ENCODE measurements at places on chromosomes 11 and 22.

GRCh38 chr22:41862160-41862529, 29.2 kb downstream of the SREBF2 start:
- peak; percentile 70 for DNase-seq

GRCh38 chr11:32429477-32429876, 5.9 kb downstream of the WT1 start:
- DNase-seq, result no peak

GRCh38 chr11:538431-539051, 1.2 kb downstream of the LRRC56 start:
- DNase-seq, result no peak

DNA sequence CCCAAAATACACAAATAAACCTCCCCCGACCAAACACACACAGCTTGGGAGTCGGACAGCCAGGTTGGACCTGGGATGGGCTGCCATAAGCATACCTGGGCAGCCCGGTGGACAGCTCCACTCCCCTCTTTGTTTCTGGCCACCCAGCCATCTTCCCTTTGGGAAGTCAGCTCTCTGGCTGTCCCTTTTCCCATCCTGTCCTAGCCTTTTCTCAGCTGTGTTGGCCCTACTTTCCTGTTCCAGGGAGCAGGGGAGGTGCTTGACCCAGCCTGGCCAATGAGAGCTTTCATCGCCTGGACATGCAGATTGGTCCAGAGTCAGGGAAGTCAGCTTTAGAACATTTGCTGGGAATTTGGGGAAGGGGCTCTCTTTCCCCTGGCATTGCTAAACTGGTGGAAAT, 68.7 kb upstream of the NECTIN1 start:
- no peak for DNase-seq

DNA sequence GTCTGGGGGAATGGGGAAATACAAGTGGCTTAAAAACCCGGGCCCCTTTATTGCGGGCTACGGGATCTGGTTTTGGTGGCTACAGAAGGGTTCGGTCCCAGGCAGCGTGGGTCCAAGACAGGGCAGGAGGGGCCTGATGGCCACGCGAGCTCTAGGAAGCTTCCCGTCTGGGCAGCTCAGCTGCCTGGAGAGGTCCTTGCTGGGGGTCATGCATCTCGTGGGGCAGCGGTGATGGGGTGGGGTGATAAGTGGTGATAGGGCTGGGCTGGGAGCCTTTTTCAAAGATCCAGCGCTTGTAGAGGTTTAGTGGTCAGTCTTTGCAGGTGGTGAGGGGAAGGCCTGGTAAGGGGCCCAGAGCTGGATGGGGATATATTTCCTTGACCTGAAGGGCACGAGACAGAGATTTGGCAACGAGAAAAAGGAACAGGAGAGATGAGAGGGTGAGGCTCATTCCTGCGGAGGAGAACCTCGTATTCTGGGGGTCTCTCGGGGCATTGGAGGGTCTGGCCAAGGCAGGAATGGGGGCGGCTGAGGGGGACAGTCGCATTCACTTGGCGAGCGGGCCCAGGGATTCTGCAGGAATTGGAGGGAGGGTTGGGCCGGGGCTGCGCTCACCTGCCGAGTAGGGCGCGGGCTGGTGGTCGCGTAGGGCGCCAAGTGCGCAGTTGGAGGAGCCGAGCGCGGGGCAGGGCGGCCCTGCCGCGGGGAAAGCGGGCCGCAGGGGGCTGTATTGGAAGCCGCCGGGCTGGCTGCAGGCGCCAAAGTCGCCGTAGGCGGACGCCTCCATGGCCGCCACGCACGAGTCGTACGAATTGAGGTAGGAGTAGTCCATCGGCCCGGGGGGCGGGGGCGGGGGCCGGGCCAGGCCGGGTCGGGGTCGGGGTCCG, 560 bp downstream of the PHOX2A start:
- DNase-seq, result no peak

DNA sequence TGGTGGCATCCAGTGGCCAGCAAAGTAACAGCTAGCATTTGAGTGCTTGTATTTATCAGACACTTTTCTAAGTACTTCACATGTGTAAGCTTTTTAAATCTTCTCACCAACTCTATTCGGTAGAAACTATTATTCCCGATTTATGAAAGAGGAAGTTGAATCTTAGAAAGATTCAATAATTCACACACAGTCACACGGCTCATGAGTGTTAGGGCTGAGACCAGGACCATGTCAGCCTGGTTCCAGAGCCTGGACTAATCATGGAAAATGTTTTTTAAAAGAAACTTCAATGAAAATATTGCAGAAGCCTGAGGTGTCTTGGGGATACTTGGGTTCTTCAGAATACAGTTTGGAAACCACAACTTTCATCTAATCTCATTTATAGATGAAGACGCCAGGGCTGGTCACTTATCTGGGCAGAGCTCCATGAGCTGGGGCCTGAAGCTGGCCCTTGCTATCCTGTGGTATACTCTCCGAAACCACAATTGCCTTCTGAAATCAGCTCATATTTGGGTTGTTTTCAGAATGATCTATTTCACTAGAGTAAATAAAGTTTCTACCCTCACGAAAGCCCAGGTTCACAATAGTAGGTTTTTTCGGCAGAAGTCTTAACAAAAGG, 4.3 kb upstream of the CRTAM start:
- no peak for DNase-seq

DNA sequence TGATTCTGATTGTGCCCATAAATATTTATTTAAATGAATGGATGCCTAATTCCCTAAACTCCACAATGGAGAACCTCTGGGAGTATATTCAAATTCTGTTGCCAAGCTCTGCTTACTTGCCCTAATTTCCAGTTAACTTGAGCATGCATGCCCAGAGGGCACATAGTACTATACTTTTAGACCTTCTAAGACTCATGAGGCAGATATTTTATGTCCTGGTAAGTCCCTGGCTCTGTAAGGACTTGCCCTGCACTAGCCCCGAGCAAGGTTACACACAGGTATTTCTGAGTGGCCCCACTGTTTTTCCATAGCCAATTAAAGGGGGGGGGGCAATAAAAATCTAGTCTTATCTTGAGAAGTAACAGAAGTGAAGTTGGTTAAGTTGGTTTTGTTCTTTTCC, 21.1 kb upstream of the CAPRIN1 start:
- no peak for DNase-seq

- DNase-seq, result no peak
These were observed 43.2 kb downstream of the SLC1A2 start for GRCh38 chr11:35376118-35376510.

DNA sequence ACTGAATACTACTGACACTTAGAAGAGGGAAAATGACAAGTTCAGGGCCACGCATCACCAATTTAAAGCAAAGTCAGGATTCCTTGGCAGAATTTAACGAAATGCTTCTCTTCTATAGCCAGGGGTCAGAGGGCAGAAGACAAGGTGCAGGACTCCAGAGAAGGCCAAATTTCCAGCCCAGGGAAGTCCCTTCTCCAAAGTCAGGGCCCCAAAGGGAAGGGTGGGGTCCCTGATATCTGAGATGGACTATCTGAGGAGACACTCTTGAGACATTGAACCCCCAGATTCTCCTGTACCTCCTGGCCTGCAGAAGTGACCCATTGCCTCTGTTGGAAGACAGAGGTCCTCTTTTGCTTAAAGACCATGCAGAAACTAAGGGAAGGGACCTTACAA, 91.2 kb downstream of the RPS6KA4 start:
- no peak for DNase-seq

- DNase-seq, result no peak
These were observed 368.9 kb downstream of the NTM start for GRCh38 chr11:131739243-131739882.

DNA sequence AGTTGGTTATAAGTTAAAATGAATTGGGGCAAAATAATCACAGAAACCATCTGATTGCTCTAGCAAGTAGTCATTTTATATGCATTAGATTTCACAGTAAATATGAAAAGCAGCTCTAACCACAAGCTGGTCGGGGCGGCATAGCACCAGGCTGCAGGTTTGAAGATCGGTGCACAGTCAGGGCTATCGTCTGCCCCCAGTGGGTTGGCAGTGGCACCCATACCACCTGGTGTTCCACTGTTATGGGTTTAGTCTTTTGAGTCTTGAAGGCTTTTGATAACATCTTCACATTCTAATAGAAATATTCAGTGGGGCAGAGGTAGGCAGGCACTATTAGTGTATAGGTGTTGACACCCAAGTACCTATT, 62.1 kb downstream of the GRK3 start:
- DNase-seq, result no peak

GRCh38 chr11:94545264-94546161, 1.8 kb downstream of the FUT4 start:
- DNase-seq, result no peak

- no peak for DNase-seq
These were observed 1.4 kb upstream of the PIWIL3 start for GRCh38 chr22:24775769-24776492.

GRCh38 chr22:29824677-29825076, 13.4 kb downstream of the ASCC2 start:
- DNase-seq, result no peak

- DNase-seq, result no peak
These were observed 7.3 kb downstream of the NEAT1 start for GRCh38 chr11:65429724-65430405.

DNA sequence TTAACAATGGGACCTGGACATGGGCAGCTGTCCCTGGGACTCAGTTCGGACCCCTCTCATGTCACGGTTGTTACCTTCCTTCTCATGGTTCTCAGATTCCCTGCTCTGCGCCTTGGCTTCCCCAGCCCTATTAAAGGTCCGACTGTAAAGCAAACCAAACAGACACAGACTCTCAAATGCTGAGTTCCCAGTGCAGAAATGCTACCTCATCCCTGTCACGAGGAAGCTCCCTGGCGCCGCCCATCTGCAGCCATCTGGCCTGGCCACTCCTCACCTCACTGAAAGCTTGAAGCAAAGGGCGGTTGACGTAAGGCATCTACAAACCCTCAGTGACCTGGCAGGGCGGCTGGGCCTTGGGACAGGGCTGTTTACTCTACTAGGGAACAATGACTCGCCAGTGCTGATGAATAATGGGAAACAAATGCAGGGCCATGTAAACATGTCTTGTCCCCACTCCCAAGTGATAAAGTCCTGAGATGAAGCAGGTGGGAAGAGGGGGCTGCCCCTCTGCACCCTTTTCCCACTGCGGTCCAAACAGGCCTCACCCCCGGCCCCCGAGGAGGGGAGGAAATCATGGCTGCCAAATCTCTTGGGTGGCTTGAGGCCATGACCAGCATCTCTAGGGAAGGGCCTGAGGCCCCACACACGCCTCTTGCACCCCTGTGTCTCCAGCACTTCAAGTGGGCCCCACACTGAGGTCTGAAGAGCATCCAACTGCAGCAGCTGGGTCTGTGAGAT, 49.3 kb downstream of the SCUBE1 start:
- no peak for DNase-seq

GRCh38 chr22:45235101-45235777, 5.5 kb downstream of the KIAA0930 start:
- DNase-seq, result peak; percentile 75

GRCh38 chr11:6219359-6219758, 14.0 kb downstream of the C11orf42 start:
- DNase-seq, result no peak

DNA sequence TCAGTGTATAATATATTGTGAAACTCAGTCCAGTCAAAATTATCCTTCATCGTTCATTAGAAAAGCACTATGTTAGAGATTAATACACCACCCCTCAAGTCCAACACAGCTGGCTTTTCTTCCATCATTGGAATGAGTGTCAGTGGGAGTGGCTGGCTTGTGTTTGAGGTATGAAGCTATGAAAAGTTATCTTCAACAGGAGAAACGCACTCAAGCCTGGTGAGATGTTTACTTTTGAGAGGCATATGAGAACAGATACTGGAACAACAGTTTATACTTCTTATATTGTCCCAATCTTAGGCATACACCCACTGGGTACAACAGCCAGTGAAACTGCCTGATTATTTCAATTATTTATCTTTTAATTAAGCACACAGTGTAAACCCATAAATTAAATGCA, 34.3 kb downstream of the PLEKHB1 start:
- no peak for DNase-seq

- DNase-seq, result peak; percentile 52
These were observed 9.0 kb upstream of the DLAT start for GRCh38 chr11:112016088-112016764.

GRCh38 chr11:17414317-17414737, 25.9 kb upstream of the KCNJ11 start:
- DNase-seq, result no peak

- DNase-seq, result no peak
These were observed 62.7 kb downstream of the LIF start for GRCh38 chr22:30183861-30184278.

- no peak for DNase-seq
These were observed 25.2 kb downstream of the GDPD4 start for GRCh38 chr11:77276271-77276670.

DNA sequence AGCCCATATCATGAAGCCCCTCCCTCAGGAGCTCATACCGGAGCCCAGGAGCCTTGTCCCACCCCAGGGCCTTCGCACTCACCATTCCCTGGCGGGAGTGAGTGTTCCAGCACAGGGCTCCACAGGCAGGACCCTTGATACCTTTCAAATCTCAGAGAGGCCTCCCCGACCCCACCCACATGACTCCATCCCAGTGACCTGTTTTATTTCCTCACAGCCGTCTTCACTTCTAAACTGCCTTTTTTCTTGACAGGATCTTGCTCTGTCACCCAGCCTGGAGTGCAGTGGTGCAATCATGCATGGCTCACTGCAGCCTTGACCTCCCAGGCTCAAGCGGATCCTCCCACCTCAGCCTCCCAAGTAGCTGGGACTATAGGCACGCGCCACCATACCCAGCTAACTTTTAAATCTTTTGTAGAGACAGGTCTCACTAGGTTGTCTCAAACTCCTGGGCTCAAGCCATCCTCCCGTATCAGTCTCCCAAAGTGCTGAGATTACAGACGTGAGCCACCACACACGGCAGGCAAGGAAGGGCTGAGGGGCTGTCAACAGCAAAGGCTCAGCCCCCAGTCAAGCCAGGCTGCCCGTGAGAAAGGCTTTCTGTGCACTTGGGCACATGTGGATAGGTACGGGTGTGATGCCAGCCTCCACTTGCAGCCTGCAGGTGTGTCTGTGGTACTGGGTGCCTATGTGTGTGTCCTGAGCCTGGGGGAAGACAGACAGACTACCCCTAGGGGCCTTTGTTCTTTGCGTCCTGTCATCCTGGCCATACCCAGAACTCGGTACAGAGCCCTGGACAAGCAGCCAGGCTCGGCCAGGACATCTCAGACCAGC, 9.3 kb downstream of the RPL3 start:
- no peak for DNase-seq

GRCh38 chr22:42895087-42895486, 38.0 kb upstream of the ARFGAP3 start:
- DNase-seq, result peak; percentile 64

DNA sequence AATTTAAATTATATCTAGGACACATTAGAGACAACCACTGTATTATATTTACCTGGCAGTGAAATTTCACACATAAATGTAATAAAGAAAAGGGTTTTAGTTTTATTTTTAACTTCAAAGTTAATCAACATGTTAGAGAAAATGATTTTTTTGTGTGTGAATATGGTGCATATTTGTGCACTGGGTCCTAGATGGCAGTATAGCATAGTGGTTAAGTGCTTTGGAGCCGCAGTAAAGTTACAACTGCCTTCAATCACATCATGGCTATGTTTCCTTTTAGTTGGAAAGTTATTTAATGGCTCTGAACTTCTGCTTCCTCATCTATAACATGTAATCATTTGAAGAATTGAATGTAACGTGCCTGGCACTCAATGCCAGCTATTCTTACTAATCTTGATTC, 108.9 kb upstream of the DDI1 start:
- DNase-seq, result no peak

- no peak for DNase-seq
These were observed 34.0 kb upstream of the EMID1 start for GRCh38 chr22:29171721-29172120.

- no peak for DNase-seq
These were observed 53.4 kb downstream of the NCAPD3 start for GRCh38 chr11:134170177-134170918.

- no peak for DNase-seq
These were observed 92.7 kb downstream of the SBF2 start for GRCh38 chr11:10201343-10201742.

- no peak for DNase-seq
These were observed 118.9 kb downstream of the CACNA1I start for GRCh38 chr22:39689421-39689820.
